ENCODE measurements at places on chromosomes 13 and 19.

DNA sequence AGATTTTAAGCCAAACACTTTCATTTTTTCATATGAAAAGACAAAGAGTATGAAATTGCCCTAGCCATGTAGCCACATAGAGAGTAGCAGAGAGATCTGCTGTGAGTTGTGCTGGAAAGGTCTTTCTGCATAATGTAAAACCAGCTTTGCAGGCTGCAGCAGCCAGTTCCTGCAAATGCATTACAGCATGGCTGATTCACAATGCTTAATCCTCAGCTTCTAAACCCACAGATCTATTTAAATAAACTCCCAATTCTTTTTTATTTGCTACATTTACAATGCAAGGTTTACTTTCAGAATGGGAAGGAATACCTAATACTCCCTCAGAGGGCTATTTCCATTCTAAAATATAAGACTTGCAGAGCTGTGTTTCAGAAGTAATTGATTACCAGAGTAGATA is 185.6 kb upstream of the STARD13 start:
- no peak for DNase-seq

GRCh38 chr19:56159009-56159559 is 16.7 kb upstream of the GALP start:
- no peak for DNase-seq

DNA sequence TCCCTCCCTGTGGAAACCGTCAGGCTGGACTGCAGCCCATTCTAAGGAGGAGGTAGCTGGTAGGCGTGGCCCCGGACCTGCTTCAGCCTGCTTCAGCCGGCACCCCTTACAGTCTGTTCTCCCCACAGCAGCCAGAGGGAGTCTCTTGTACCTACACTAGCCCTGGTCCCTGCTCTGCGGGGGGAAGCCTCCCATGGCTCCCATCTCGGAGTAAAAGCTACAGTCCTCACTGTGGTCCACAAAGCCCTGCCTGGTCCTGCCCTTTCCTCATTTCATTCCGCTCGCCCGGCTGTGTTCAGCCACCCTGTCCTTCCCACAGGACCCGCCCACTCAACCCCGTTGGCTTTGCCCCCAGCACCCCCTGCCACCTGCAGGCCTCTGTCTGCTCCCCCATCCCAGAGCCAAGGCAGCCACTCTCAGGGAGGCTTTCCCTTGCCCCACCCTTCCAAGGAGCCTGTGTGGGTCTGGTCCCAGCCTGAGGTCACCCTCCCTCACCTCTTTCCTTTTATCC is 1.3 kb downstream of the PGLYRP1 start:
- no peak for DNase-seq

DNA sequence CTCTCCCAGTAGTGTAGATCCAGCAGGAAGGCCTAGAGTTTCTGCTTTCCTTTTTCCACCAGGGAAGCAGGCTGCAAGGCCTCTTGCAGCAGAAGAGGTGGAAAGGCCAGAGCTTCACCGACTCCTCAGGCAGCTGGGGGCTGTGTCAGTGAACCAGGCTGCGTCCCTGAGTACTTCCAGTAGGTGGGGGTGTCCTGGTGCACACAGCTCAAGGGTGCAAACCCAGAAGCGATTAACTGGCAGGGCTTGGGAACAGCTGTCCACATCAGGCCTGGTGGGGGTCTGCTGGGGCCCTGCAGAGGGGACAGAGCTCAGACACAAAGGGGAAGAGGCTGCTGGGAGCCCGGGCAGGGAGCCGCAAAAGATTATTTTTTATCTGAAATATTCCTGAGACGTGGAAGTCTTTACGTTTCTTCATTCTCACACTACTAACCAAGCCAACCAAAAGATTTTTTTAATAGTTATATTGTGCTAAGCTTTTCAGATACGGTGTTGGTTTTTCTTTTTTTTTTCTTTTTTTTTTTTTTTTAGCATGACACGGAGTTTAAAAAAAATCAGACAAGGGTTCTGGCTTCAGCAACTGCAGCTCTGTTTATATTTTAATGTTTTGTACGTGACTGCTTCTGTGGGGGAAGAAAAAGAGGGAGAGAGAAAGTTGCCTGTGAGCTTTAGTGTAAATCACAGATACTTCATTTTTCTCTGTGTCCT is 11.0 kb downstream of the TSHZ3 start:
- DNase-seq, result no peak

DNA sequence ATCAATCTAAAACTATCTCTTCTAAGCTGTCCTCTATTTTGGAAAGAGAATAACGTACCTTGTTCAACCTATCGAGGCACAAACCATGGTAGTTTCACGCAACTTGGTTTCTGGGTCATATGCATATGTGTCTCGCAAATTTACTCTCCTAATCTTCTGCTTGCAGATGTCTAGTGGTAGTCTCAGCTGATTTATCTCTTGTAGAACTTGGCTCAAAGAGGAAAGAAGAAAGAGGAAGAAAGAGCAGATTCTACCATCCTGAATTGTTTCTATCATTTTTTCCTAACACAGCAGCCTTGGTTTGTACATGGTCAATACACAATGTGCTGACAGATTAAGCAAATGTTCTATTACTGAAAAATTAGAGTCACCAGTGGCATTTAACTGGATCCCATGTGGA is 282.3 kb downstream of the SPRY2 start:
- DNase-seq, result no peak

- DNase-seq, result no peak
Observed at GRCh38 chr13:110089100-110089499, 217.9 kb downstream of the COL4A1 start.

DNA sequence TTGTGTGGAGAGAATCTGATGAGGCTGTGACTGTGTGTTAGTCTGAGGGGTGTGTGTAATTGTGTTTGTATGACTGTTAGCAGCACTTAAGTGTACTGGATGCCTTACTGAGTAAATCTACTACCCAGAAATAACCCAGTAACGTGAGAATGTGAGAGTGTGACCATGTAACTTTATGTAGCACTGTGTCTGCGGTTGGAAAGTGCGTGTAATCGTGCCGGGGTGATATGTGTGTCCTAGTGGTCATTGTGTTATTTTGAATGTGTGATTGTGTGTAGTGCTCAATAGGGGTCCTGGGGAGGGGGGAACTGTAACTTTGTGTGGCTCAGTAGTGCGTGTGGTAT is 550 bp downstream of the ZNF383 start:
- DNase-seq, result no peak

DNA sequence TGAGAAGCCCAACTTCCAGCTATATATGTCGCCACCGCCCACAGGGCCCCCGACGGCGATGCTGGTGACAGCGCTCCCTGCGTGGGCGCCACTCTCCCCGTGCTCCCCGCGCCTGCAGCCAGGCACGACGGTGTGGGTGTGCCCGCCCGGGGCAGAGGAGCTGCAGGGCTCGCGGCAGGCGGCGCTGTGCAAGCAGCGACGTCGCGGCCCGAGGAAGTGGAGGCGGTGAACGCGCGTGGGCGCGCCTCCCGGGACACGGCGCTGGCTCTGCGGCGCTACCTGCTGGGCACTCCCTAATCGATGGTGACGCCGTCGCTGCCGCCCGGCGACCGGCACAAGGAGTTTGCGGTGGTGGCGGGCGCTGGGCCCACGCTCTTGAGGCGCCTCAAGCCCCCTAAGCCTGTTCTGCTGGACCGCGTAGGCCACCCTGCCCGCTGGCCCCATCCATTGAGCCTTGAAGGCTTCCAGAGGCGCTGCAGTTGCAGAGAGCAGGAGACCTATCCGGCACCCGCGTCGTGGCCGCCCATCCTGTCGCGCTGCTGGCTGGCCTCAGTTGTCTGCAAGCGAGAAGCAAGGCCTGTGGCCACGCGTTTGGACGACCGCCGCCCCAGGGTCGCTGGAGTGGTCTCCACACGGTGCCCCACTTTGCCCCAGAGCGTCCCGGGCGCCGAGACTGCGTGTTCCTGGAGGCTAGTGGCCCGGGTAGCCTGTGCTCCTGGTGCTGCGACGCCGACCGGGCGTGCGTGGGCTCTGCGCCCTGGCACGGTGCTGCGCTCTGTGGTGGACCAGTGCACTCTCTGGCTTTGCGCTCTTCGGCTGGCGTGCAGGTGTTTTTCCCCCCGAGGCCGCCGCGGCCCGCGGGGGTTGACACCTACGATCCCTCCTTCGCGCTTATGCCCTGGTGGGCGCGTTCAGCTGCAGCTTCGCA is 23.1 kb downstream of the LRFN3 start:
- DNase-seq, result no peak

GRCh38 chr19:55540619-55541018 is 3.7 kb upstream of the SBK2 start:
- no peak for DNase-seq

GRCh38 chr19:5968431-5969373 is 9.2 kb downstream of the RANBP3 start:
- no peak for DNase-seq
